ENCODE measurements at places on chromosomes 4 and X.
A peak's percentile ranks its signal among the peaks of the same experiment; 100 is the strongest.

GRCh38 chr4:79759793-79760192 lies 313.2 kb downstream of the ANTXR2 start:
- no peak for DNase-seq

DNA sequence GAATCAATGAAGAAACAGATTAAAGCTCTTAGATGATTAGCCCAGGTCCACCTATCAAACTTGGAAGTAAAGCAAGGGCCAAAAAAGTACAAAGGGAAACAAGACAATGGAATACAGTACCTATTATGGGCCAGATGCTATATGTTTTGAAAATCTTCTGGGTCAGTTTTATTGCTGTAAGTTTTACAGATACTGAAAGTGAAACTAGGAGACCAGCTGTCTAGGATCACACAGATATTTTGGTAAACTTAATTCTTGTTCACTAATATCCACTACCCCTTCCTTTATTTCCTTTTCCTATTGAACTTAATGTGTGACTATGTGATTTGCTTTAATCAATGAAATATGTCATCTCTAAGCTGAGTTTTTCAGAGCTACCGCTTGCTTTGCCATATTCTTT lies 505.4 kb upstream of the PITX2 start:
- no peak for DNase-seq

DNA sequence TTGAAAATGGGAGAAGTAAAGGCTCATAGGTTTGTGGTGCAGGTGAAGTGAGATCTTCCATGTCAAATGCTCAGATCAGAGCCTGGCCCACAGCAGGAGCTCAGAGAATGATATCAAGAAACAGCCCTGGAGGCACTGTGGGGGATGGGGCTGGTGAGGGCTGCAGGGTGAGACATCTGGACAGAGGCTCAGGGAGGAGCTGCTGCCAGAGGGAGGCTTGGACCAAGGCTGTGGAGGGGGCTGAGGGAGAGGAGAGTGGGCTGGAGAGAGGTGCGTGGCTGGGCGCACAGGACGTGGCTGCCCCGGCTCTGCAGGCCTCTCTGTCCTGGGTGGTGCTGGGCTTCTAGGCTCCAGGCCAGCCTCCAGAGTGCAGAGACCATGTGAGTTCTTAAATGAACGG lies 5.6 kb downstream of the SORCS2 start:
- DNase-seq, result no peak

DNA sequence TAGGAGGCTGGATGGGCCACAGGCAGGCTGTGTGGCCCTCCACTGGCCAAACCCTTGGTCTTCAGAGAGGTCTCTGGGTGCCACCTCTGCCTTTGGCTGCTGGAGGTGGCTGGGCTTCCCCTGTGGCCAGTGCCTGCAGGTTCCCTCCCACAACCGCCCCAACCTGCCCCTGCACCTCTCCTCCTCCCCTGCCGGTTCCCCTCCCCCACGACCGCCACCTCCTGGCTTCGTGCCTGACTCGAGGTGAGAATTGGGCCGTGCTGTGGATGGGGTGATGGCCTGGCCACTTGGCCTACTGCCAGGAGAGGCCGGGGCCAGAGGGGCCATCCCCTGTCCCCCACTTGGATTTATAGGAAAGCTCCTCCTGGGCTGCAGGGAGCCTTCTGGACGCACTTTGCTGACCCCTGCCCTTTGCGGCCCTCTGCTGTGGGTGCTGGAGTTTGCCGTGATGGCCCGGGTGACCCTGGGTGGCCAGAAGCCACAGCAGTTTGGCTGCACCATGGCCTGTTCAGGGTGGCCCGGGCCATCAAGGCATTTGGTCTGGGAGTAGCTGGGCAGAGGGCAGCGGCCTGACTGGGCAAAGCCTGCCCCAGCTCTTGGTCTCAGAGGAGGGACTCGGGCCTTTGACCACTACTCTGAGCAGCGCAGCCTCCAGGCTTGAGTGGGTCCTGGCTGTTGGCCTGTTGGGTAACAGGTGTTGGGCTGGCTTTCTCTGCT lies 3.8 kb downstream of the NAT8L start:
- DNase-seq, result no peak

GRCh38 chr4:165369522-165369921 lies 9.3 kb upstream of the CPE start:
- no peak for DNase-seq

DNA sequence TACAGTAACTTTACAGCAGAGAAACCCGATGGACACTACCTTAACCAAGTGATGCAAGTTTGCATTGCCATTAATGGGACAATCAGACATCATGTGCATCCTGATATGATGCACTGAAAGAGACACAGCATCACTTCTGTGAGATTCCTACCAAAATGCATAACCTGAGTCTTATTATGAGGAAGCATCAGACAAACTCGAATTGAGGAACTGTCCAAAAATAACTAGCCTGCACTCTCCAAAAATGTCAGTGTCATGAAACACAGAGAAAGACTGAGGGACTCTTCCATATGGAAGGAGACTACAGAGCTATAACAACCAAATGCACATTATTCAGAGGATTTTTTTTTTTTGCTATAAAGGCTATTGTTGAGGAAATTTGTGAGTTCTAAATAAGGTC lies 66.6 kb upstream of the IQSEC2 start:
- no peak for DNase-seq

GRCh38 chrX:129594781-129595180 lies 54.7 kb downstream of the OCRL start:
- no peak for DNase-seq

GRCh38 chrX:153725832-153726285 lies 1.2 kb downstream of the ABCD1 start:
- no peak for DNase-seq

DNA sequence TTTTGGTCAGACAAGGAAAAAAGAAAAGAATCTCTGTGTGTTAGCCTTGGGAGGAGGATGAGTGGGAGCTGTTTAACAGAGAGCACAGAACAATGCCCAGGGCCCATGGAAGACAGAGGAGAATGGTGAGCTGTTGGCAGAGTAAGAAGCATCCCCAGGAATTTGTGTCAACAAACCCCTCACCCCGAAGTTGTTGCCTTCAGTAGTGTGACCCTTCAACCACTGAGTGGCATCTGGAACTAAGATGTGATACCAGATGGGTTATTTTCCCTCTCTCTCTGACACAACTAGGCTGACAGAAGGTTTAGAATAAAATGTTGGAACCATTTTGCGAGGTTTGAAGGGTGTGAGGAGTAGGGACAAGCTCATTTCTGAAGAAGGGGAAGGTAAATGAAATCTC lies 25.1 kb downstream of the IGSF1 start:
- no peak for DNase-seq

DNA sequence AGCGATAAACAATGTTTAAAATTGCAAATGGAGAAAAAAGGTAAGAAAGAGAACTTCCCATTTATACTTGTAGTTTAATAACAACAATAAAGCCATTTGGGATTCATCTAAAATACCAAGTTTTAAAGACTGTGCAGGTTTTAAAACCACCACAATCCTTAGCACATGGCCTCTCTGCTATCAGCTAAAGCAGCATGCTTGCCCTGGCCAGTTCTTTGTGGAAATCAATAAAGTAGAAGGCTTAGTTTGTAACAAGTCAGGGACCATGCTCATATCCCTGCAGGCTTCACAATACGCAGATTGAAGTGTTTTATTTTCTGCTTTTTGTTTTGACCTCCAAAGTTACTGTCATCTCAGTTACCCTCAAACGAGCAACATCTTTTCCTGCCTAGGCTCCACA lies 249.5 kb downstream of the INPP4B start:
- no peak for DNase-seq

DNA sequence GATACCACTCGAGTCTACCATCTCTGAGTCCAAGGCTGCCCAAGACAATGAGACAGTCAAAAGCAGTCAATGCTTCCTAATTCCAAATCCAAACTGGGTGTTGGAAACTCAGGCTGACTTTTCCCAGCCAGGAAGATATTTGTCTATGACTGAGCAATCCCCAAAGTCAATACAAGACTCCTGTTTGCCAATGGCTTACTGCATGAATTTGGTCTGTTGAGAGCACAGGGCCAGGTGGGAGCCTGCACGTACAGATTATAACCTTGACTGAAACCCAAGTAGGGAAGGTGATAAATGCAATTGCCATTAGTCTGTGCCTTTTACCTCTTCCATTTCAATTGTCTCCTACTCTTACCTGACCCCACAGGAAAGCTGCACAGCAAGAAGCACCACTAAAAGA lies 72.6 kb upstream of the PPARGC1A start:
- DNase-seq, result no peak

- peak; percentile 3 for DNase-seq
Observed at GRCh38 chrX:21974011-21974385, 33.5 kb downstream of the SMS start.

GRCh38 chrX:19727887-19728648 lies 159.3 kb downstream of the SH3KBP1 start:
- DNase-seq, result no peak

DNA sequence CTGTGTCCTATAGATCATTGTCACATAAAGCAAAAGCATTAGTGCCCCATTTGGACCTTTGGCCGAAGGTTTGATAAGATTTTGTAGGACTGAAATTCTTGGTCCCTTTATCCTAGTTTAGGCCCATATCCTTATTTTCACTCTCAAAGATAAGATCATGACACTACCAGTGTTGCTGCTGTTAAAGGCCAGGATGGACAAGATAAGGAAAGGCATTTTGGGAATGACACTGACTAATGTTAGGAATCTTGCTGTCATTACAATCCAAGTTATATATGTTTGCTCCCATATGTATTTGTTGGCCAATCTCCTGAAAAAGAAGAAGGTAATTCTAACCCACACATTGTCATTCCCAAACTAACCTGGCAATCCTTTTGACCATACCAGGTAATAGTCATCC lies 101.3 kb upstream of the VAMP7 start:
- no peak for DNase-seq

- DNase-seq, result no peak
Observed at GRCh38 chrX:153547195-153547594, 29.8 kb downstream of the ATP2B3 start.

DNA sequence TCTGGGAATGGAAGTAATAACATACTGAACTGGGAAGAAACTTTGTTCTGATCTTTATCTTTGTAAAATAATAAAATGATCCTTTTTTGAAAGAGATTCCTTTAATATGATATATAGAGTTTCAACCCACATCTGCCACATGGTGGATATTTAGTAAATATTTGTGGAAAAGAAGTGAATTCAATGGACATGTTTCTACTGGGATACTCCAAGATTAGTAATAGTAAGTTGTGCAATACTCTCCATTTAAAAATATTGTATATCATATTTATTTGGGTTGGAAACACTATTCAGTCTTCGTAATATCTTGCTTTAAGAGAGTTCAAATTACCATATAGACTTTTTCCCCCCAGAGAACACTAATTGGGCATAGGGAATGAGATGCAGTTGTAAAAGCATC lies 17.8 kb upstream of the ARSJ start:
- no peak for DNase-seq

- DNase-seq, result no peak
Observed at GRCh38 chr4:53777244-53777984, 186.1 kb upstream of the LNX1 start.

- no peak for DNase-seq
Observed at GRCh38 chr4:28101583-28101982, 1240.9 kb downstream of the STIM2 start.

DNA sequence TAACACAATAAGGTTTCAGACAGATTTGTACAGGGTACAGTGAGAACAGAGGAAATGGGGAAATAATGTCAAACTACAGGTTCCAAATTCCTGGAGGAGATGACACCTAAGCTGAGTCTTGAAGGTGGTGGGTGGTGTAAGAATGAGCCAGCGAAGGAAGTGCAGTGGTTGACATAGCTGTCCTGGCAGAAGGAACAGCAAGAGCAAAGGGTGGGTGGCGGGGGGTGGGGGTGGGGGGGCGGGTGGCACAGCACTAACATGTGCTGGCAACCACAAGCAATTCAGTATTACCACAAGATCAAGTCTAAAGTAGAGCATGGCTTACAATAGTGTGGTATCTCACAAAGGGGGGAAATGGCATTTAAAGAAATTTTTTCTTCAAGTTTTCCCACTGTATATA lies 13.1 kb upstream of the G3BP2 start:
- DNase-seq, result peak; percentile 33

- DNase-seq, result no peak
Observed at GRCh38 chrX:112654871-112655270, 24.9 kb downstream of the LHFPL1 start.

- DNase-seq, result no peak
Observed at GRCh38 chr4:8171984-8172924, 13.6 kb upstream of the ABLIM2 start.

GRCh38 chr4:138869165-138869564 lies 146.4 kb upstream of the NOCT start:
- DNase-seq, result no peak

DNA sequence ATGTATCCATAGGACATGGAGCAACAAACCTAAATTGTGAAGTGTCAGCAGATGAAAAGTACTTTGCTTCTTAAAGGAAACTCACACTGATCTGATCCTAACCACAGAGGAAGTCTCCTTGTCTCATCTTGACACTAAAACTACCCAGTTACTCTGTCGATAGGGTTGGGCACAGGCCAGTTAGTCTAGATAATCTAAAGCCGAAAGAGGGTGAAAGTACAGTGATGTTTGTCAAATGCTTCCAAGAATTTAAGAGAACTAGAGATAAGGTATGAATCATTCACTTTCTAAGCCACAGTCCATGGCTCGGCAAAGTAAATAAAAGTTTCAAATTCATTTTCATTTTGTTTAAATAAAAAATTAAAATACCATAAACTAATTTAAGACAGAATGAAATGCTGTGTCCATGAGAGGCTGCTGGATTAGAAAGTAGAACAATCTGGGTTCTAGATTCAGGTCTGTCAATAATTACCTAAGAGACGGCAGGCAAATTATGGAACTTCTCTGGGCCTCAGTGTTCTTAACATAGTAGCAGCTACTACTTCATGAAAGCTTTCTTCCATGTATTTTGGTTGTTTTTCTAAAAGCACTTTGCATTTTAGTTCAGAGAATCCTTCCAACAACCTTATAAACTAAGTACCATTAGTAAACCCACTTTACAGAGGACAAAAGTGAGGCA lies 176.7 kb downstream of the LDB2 start:
- no peak for DNase-seq

DNA sequence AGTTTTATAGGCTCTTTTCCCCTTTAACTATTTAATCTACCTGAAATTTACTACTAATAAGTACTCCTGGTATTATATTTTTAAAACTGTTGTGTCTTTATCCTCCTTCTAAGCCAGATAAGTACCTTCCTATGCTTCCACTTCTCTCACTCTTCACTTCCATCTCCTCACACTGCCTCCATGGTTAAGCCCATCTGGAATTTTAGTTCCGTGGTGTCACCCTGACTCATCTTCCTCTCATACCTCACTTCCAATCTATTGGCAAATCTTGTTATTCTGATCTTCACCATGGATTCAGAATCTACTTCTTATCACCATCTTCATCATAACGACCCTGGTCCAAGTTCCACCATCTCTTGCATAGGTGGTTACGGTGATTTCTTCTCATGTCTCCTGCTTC lies 32.7 kb upstream of the DAPP1 start:
- no peak for DNase-seq

- DNase-seq, result no peak
Observed at GRCh38 chrX:68648960-68649359, 1.5 kb downstream of the STARD8 start.

All from CD4-positive, alpha-beta T cell treated with Interleukin-6 at 100 ng/mL for 8 hours (primary cell).